NCI-H226 (cell line): ENCODE measurements at places on chromosomes 16 and 17.

GRCh38 chr17:9902120-9902519 lies 3.0 kb downstream of the RCVRN start:
- no peak for DNase-seq

DNA sequence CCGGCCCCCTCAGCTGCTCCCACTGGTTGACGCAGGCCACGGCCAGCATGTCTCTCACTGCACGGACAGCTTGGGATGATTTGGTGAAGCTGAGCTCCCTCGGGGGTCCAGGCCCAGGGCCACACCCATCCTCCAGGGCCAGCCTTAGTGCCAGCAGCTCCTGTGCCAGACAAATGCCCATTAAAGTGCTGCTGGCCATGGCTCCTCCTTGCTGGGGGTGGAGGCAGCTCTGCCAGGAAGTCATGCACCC lies 2.5 kb downstream of the TRIM47 start:
- DNase-seq, result peak; percentile 68

- peak; percentile 88 for DNase-seq
Observed at GRCh38 chr17:81868674-81869220, 2.4 kb downstream of the ARHGDIA start.

DNA sequence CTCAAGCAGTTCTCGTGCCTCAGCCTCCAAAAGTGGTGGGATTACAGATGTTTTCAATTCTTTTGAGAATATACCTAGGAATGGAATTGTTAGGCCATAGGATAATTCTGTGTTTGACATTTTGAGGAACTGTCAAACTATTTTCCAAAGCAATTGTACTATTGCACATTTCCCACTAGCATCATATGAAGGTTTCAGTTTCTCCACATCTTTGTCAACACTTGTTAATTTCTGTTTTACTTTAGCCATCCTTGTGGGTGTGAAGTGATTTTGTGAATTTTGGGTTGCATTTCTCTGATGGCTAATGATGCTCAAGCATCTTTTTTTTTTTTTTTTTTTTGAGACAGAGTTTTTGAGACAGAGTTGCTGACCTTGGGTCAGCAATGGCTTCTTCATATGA lies 6.2 kb downstream of the NT5M start:
- DNase-seq, result no peak

DNA sequence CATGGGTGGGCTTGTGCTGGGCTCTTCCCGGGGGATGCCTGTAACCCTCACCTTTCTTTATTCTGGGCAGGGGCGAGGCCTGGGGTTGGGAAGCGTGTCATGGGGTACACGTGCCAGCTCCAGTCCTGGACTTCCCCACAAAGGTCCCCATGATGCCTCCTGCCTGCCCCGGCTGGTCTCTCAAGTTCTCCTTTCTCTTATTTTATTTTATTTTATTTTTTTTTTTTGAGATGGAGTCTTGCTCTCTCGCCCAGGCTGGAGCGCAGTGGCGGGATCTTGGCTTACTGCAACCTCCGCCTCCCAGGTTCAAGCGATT lies 8.6 kb downstream of the ATP2A3 start:
- no peak for DNase-seq
